ENCODE measurements at places on chromosomes 2 and 18.
A peak's percentile ranks its signal among the peaks of the same experiment; 100 is the strongest.

DNA sequence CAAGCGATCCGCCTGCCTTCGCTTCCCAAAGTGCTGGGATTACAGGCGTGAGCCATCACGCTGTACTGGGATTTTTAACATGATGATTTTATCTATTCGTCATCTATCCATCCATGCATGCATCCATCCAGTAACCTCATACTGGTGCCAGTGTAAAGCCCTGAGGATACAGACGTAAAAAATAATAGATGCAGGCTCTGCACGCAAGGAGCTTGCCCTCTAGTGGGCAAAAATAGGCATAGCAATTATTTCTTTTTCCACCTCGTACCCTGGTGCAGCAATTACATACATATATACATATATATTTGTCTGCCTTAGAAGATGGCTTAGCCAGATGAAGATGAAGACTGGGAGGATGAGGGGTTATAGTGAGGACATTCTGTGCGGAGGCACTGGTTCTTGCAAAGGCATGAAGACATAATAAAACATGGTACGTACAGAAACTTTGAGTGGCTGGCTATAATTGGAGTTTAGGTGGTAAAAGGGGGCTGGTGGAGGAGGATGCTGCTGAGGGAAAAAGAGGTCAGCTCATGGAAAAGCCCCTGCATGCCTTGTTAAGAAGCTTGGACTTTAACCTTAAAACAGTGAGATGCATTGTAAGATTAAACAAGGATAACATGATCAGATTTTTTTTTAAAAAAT, 19.6 kb upstream of the RPIA start:
- peak; percentile 19 for DNase-seq

DNA sequence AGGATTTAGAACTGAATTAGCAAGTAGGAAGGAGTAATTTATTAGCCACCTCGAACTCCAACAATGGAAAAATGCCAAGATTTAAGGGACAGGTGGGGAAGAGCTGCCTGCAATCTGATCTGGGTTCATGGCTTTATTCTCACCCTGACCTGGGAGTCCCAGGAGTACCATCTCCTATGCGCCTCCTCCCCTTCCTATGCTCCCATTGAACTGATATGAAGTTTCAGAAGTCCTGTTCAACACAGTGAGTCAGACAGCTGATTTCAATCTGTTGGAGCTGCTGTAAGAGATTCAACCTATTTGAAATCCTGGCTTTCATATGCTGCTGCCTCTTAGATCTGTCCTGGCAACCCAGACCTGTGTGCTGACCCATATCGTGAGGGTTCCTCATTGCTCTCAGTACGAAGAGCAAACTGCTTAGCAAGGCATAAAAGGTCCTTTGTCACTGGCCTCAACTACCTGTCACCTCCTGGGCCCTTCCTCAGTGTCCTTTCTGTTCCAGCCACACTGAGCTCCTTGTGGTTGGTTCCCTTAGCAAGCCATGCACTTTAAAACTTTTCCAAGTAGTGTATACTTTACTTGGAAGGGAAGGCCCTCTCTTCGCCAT, 15.9 kb upstream of the CD28 start:
- DNase-seq, result no peak

- no peak for DNase-seq
These were observed 49.3 kb downstream of the GLS start for GRCh38 chr2:190929919-190930318.

GRCh38 chr2:129276978-129277584, 702.4 kb upstream of the RAB6C start:
- no peak for DNase-seq

DNA sequence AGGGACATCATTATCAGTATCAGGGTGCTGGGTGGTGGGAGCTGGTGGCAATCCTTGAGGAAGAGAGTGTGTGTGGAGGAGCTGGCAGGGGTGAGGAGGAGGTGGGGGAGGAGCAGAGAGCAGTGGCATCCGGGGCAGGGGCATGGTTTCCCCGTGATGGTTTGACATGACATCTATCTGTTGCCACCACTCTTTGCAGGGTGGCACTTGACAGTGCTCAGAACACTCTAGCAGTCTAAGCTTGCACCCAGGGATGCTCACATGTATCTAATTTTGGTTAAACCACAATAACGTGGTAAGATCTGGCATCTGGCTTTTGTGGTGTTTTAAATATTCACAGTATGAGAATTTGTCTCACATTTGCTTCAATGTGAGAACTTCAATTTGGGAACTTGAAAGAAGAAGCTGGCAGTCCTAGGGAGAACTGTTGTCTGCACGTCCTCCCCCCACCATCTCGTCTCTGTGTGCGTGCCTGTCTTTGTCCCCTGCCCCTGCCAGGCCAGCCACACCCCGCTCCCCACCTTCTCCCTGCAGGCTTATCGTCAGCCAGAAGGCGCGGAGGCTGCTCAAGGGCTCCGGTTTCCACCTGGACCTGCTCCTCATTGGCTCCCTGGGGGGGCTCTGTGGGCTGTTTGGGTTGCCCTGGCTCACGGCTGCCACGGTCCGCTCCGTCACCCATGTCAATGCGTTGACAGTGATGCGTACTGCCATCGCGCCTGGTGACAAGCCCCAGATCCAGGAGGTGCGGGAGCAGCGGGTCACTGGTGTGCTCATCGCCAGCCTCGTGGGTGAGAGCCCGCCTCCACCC, 11.7 kb downstream of the SLC4A3 start:
- no peak for DNase-seq

GRCh38 chr2:232339121-232340081, 39.1 kb upstream of the ALPP start:
- DNase-seq, result no peak

Measured in GM12864 (cell line).